Stimulated activated CD8-positive, alpha-beta memory T cell treated with anti-CD3 and anti-CD28 coated beads, Interleukin-12 subunit alpha, Interleukin-12 subunit beta, amount 100 ng/mL, for 1 hour (primary cell): ENCODE measurements at places on chromosomes 5 and 9.

DNA sequence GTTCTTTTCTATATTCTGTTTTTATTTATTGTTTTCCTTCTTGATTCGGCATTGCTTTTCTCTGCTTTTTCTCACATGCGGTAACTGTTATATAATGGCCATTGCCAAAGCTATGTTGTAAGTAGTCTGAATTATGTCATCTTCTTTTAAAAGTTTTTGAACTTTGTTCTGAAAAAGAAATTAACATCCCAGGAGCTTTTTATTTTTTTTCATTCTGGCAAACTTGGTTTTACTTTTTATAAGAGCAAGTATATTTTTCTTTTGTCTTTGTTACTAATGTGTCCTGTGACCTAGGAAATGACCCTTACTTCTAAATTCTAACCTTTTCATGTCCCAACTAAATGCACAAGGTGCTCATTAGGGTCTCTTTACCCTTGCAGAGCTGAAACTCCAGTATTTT, 26.7 kb upstream of the IZUMO3 start:
- DNase-seq = no peak

GRCh38 chr9:73780916-73781315, 629.3 kb downstream of the ANXA1 start:
- no peak for DNase-seq

- DNase-seq = no peak
Measured at GRCh38 chr5:112848116-112848811, 12.8 kb upstream of the SRP19 start.

GRCh38 chr5:1488882-1489680, 34.7 kb downstream of the LPCAT1 start:
- no peak for DNase-seq

GRCh38 chr5:52856564-52856963, 68.8 kb downstream of the ITGA1 start:
- DNase-seq = no peak

GRCh38 chr5:171797543-171797942, 11.9 kb downstream of the SMIM23 start:
- DNase-seq = no peak

GRCh38 chr9:135888766-135889394, 18.5 kb downstream of the CAMSAP1 start:
- no peak for DNase-seq

DNA sequence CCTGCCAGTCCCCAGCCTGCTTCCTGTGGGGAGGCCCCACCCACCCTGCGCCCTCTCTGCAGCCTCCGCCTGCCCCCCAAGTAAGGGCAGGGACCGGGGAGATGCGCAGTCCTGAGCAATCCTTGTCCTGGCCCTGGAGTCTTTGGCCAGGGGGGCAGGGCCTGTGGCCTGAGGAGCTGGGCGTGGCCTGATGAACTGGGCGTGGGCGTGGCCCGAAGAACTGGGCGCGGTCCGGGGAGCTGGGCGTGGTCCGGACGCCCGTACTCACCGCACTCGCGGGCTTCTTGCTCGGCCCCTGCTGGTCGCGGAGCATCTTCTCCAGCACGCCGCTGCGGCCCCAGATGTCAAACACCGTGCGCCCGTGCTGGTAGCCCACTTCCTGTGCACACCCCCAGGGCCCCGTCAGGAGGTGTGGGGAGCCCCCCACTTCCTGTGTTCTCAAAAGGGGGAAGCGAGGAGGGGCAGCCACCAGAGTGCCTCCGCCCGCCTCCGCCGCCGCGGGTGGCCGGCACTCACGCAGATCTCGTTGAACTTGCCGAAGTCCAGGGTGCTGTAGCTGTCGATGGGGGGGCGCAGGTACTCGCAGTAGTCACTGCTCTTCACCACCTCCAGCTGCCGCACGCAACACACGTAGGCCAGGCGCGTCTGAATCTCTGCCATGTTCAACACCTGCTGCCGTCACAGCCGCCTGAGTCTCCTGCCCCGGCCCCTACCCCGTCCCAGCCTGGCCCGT, 2.7 kb upstream of the NSMF start:
- peak; percentile 60 for DNase-seq

- DNase-seq = no peak
Measured at GRCh38 chr5:11985993-11986392, 81.7 kb upstream of the CTNND2 start.

- no peak for DNase-seq
Measured at GRCh38 chr9:113584428-113585084, 121.0 kb downstream of the RGS3 start.

- no peak for DNase-seq
Measured at GRCh38 chr5:25160891-25161290, 516.1 kb upstream of the CDH10 start.

DNA sequence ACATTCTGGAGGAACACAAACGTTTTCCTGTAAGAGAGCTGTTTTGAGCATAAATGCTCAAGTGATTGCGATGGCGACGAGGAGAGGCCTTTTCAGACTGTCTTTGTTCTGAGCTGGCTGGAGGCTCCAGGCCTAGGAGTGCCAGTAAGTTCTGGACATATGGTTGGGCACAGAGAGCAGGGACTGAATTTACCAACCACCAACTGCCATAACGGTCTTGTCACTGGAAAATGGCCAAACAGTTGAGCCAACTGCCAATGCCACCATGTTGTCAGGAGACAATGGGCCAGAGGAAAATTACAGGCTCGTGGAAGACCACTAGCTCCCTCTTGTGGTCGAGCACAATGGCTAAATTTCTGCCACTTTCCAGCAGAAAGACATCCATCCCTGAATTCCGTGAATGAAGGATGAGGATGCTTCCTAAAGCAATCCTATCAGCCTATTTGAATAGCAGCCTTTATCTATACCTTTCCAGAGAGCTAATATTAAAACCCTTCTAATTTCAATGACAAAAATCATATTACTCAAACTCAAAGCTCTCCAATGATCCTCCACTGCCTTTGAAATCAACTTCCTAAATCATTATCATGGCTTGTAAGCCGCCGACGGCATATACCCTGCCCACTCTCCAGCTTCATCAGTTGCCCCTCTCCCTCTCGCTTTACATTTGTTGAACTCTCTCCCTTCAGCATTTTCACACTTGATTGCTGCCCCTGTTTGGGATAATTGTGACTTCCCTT, 66.9 kb upstream of the GLIS3 start:
- DNase-seq = no peak

DNA sequence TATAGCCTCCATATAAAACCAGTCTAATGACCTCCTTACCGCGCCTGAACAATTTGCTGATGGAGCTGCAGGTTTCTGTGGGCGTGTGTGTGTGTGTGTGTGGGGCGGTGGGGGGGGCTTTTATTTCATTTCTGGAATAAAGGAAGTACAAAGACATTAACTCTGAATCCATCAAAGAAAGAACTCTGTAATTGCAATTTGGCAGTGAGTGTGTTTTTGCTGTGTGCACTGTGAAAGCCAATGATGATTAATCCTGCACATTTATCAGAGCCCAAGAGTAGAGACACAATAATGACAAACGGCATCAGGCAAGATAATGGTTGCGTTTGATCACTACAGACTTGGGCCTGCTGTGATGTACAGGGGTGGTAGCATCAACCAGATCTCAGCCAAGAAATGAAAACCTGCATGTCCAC, 29.3 kb upstream of the NDFIP1 start:
- no peak for DNase-seq

DNA sequence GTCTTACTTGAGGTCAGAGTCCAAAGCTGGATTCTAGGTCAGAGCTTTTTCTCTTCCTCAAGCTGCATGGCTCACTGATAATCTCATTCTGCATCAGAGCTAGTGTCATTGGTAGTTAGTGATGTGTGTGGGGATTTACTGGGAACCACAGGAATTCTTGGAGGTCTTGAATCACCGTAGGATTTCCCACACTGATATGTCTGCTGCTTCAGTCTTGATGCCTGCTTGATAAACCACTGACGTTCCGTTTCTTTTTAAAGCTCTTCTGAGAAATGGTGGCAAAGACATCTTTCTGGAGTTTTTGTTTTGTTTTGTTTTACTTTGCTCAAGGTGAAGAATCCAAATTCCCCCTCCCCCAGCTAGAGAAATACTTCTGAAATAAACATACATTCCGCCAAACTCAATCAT, 1.2 kb upstream of the GARIN3 start:
- no peak for DNase-seq

DNA sequence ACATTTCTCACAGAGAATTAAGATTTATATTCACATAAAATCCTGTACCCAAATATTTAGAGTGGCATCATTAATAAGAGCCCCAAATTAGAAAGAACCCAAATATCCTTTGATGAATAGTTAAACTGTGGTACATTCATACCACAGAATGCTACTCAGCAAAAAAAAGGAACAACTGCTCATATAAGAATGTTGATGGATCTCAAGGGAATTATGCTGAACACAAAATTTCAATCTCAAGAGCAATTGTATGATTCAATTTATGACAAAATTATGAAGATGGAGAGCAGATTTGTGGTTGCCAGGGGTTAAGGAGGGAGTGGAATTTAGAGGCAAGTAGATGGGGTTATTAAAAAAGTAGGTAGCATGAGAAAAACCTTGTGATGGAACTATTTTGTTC, 4.5 kb upstream of the PAIP1 start:
- DNase-seq = no peak

DNA sequence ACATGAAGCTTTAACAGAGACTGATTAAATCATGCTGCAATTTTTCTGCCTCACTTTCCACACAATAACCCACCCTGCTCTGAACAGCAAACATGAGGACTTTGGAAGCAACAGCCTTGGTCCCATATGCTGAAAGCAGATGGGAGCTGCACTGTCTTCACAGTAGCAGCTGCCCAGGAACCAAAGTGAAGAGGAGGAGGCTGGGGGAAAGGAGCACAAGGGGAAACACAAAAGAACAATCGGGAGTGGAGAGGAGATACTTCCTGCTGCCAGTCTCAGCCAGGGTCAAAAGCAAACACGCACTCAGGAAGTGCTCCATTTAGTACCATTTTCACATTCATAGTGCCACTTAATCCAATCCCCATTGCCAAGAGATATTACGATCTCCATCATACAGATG, 183.3 kb upstream of the PUM3 start:
- no peak for DNase-seq

DNA sequence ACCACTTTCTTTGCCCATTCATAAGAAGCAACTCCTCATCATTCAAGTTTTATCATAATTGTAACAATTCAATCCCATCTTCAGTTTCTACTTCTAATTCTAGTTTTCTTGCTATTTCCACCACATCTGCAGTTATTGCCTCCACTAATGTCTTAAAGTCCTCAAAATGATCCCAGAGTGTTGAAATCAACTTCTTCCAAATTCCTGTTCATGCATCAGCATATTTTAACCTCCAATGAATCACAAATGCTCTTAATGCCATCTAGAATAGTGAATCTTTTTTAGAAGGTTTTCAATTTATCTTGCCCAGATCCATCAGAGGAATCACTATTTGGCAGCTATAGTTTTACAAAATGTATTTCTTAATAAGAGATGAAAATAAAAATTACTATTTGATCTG, 3.2 kb upstream of the SRP19 start:
- no peak for DNase-seq

DNA sequence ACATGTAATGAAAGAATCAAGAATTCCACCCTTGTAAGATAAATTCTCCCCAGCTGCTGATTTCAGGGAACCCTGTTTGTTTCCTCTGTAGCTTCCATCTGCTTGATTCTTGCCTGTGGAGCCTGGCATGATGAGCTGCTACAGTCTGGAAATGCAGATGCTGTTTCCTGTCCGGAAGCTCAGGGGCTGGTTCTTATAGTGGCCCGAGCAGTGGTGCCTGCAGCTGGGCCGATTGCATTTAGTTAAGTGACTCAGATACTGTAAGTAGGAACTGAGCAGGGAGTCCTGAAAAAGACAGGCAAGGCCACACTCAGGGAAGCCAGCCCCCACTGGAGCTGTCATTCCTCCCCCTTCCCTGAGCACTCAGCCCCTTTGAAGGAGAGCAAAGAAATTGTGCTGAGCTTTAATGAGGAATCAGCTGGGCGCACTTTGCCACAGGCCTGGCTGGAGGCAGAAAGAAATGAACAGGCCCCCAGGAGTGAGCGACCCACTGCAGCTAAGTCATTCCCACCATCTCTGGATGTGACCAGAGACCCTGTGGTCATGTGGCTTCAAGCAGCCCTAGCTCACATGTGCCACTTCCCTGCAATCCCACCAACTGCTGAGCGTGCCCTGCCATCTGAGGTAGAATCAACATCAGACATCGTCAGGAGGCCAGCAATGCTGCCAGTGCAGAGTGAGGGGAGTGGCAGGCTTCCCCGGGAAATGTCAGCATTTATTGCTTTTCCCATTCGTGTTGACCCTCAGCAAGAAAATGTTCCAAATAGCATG, 206.0 kb upstream of the WWC1 start:
- no peak for DNase-seq

- DNase-seq = no peak
Measured at GRCh38 chr5:172541773-172542136, 87.4 kb upstream of the SH3PXD2B start.

- no peak for DNase-seq
Measured at GRCh38 chr9:125631391-125632085, 75.5 kb downstream of the MAPKAP1 start.

DNA sequence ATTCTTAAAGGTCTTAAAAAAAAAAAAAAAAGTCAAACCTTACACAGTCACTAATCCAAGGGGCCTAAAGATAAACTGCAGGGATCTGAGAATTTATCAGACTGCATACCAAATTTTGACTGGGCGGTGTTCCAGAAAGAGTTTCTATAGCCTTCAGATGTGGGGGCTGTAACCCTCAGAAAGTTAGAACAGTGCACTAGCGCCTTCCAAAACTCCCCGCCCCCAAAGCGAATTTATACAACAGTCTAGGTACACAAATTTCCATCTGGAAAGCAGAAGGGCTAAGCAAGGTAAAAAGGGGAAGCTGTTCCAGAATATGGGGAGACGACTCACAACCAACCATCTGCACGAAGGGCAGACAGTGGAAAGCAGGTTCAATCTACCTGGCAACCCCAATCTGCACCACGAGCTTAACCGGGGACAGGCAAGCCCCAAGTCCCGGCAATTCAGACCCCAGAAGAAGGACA, 813 bp downstream of the ERMP1 start:
- no peak for DNase-seq

DNA sequence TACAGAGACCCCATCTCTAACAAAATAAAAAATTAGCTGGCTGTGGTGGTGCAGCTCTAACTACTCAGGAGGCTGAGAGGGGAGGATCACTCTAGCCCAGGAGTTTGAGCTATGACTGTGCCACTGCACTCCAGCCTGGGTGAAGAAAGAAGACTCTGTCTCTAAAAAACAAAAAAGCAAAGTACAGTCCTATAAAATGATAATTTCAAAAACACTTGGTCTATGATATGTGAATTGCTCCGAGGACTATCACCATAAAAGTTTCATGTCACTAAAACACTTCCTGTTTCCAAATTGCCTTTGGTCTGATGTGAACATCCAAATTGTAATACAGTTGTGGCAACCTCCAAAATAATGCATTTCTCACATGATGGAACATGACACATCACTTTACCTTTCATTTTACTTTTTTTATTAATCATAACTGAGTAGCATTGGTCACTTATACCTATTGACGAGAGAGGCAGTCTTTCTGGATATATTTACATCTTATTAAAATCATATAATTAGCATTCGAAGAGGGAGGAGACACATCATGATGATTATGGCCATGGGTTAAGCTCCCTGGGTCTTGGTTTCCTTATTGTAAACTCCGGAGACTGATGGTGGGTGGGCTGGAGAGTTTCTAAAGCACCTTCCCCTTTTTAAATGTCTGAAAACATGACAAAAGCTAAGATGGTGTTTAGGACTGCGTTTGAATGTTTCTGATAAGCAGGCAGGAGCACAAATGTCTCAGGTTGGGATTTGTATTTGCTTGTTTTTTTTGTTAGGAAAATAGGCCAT, 25.8 kb upstream of the CD180 start:
- no peak for DNase-seq
